ENCODE measurements at places on chromosomes 7 and 10.

GRCh38 chr10:17865351-17865750, 56.2 kb downstream of the MRC1 start:
- no peak for DNase-seq

GRCh38 chr10:94571528-94571927, 25.9 kb downstream of the HELLS start:
- DNase-seq = no peak

GRCh38 chr7:24923172-24923865, 56.7 kb downstream of the OSBPL3 start:
- no peak for DNase-seq

DNA sequence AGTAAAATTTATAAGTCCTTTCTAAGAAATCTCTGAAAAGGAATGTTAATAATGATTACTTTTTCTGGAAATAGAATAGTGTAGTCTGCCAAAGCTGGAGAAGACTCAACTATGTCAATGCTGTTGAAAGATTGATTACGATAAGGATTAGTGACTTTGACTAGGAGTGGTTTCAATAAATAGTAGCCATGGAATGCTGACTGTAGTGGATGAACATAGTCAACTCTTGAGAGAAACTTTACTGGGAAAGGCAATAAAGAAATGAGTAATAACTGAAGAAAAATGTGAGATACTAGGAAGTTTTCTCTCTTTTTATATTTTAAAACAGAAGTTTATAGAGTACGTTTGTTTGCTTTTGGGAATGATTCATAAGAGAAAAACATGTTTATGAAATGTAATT, 105.0 kb upstream of the CDK13 start:
- no peak for DNase-seq

GRCh38 chr10:84987039-84987438, 658.6 kb downstream of the CCSER2 start:
- DNase-seq = no peak
